Sigmoid colon (tissue), 7 donors: ENCODE measurements at places on chromosomes 5 and 9. TPM values are rescaled to one million over a fixed set of nuclear protein-coding genes. Genes with fewer than 3 reads are reported as not detected.
A peak's percentile ranks its signal among the peaks of the same experiment; 100 is the strongest.

- DNase-seq, result no peak
Observed at GRCh38 chr5:38853753-38854470, 8.1 kb downstream of the OSMR start.

DNA sequence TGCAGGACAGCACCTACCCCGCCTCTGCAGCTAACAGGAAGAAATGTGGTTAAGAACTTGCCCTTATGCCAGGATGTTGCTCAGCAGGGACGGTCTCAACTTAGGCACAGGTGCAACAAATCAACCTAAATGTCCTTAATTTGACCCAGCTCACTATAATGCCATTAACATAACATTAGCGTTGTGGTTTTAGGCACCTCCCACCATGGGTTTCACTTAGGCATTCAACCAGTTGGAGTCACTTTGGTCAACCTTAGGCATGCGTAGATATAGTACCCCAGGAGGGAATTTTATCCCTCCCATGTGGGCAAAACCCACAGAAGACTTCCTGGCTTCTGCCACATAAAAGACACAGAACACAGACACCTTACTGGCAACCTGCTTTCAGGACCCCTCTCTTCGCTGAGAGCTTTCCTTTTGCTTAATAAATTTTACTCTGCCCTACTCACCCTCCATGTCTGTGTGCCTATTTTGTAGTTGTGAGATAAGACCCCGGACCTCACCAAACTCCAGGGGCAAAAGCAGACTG is 8.7 kb upstream of the ERAP1 start:
- no peak for DNase-seq

DNA sequence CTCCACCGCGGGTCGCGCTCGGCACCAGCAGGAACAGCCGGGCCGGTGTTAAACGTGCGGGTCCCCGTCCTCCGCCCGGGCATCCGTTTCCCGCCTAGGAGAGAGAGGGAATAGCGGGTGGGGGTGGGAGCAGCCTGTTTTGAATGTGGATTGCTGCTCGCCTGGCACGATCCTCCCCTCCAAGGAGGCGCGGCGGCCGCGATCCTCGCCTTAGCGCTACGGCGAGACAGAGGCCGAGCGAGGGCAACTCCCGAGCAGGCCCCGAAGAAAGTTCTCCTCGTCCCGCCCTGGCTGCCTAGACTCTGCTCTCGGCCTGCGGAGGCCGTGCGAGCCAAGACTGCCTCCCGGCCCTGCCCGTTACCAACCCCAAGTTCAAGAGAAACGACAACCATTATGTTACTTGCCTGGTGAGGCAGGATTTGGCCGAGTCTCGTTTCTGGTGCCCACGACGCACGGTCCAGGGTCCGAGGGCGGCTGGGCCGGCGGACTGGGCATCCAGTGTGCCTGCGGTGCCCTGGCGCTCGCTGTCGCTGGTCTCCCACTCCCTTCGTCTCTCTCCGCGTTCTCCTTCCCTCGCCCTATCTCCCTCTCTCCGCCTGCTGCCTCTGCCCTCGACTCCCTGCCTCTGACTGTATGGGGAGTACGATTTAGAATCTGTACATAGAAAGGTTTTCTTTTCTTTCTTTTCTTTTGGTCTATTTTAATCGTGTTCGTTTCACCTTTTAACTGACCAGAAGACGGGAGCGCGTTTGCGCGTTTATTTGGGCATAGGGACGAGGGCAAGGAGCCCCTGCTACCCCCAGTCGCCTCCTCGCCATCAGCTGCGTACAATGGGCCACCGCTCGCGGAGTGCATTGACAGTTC is 724 bp downstream of the NR2F1-AS1 start:
- DNase-seq, result peak; percentile 72

DNA sequence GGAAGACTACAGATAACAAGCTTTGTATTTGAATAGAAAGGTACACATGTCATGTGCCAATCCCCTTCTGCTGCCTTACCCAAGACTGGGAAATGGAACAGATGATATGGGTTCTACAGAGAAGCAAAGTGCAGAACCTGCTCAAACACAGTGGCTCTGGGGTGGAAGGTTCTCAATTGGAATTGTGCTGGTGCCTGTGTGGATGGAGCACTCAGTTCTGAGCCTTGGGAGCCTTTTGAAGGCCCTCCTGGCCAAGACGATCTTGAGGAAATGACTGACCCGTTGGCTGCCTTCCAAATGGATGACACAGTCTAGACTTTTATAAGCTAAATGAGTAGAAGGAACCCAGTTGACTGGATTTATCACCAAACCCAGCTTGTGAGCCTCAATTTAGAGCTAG is 4.2 kb upstream of the PRSS3 start:
- no peak for DNase-seq

GRCh38 chr5:151288180-151288579 is 15.4 kb downstream of the SLC36A3 start:
- DNase-seq, result no peak

GRCh38 chr5:139022528-139022927 is 147.4 kb upstream of the LRRTM2 start:
- DNase-seq, result no peak

GRCh38 chr5:180839227-180839626 is 21.8 kb downstream of the ZFP62 start:
- DNase-seq, result no peak

GRCh38 chr5:59485629-59486439 is 407.7 kb downstream of the PDE4D start:
- DNase-seq, result no peak

GRCh38 chr9:69674112-69674685 is 2.0 kb upstream of the APBA1 start:
- no peak for DNase-seq

- DNase-seq, result no peak
Observed at GRCh38 chr5:1414311-1415058, 30.8 kb downstream of the SLC6A3 start.

- DNase-seq, result no peak
Observed at GRCh38 chr9:135555203-135555602, 6.4 kb upstream of the PAEP start.

GRCh38 chr5:39712316-39713249 is 287.8 kb upstream of the DAB2 start:
- no peak for DNase-seq

- DNase-seq, result no peak
Observed at GRCh38 chr9:4111233-4112008, 188.4 kb downstream of the GLIS3 start.

GRCh38 chr5:150607991-150608390 is 32.5 kb upstream of the SYNPO start:
- DNase-seq, result no peak

DNA sequence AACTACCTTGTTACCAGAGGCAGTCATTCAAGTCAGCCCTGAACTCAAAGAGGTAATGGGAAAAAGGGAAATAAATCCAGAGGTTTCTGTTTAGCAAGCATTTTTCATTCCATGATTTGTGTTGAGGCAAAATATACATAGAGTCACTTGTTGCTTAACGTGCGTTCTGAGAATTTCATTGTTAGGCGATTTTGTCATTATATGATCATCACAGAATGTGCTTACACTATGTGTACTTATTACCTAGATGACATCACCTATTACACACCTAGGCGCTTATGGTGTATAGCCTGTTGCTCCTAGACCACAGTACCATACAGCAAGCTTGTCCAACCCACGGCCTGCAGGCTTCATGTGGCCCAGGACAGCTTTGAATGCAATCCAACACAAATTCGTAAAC is 36.2 kb downstream of the NUP214 start:
- no peak for DNase-seq

GRCh38 chr9:127105805-127106465 is 16.5 kb downstream of the ANGPTL2 start:
- no peak for DNase-seq

- DNase-seq, result peak; percentile 85
Observed at GRCh38 chr5:113122053-113122452, 145.5 kb downstream of the DCP2 start.

DNA sequence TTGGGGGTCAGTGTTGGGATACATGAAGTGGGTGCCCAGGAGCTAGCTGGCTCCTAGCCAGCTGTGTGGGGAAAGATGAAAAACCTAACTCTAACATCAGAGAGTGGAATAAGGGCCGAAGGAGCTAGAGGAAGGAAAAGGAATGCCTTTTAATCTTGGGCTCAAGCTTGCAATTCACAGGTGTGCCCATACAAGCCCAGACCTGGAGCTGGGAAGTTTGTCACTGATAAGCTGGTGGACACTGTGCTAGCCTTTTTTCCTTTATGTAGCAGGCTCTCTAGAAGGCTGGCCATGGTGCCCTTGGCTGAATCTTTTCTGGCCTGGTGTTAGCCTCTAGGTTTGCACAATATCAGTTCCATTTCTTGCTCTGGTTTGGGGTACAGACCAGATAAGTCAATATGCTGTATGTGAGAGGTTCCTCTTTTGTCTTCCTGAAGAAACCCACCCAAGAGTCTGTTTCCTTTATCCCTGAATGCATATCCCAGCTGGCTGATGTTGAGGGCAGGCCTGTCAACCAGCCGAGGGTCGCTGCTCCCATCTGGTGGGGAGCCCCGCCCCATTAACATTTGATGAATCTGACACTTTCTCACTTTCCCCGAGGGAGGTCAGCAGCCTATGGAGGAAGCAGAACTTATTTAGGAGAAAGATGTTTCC is 92.4 kb upstream of the CXCL14 start:
- no peak for DNase-seq

- DNase-seq, result no peak
Observed at GRCh38 chr9:111440226-111440625, 44.0 kb downstream of the ECPAS start.

The WHRN gene
- 7.2 TPM for total RNA-seq

The SLC36A2 gene
- total RNA-seq, result not detected

The RNF208 gene
- total RNA-seq, result not detected

The ANXA1 gene
- total RNA-seq, result 135 TPM

The PROB1 gene
- 0.36 TPM for total RNA-seq

The SCGB3A2 gene
- total RNA-seq, result not detected

The ANKRD34B gene
- total RNA-seq, result not detected

The DEPDC1B gene
- 0.36 TPM for total RNA-seq

The IFNA13 gene
- not detected for total RNA-seq

The GPR151 gene
- not detected for total RNA-seq

The TYRP1 gene
- total RNA-seq, result 0.16 TPM
